ENCODE measurements at places on chromosomes 3 and 15.
A peak's percentile ranks its signal among the peaks of the same experiment; 100 is the strongest.

DNA sequence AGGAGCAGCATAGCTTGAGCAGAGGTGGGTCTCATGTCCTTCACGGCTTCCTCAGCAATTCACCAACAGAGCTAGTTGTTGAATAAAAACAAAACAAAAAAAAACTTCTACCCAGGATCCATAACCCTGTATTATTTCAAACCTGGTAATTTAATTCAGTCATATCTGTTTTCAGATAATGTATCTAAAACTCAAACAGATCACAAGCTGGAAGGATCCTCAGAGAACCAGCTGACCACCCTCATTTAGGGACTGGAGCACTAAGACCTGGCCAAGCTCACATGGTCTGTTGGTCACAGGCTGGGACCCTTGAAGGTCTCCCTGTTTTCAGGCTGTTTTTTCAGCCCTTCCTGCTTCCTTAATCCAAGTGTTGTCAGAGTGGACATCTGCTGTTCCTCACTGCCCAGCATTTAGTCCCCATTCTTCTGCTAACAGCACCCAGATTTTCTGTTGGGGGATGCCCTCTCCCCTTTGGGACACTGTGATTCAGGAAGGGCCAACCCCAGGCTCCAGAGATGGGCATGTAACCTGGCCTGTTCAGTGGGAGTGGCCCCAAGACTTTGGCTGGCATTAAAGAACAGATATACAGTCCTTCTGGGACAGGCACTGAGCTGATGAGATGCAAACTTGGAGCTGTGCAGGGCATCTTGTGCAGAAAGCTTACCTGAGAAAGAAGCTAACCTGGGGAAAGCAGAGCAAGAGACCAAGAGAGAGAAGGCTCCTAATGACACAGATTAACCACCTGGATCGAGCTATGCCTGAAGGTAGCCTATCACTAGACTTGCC, 78.8 kb upstream of the SPATA12 start:
- no peak for DNase-seq

DNA sequence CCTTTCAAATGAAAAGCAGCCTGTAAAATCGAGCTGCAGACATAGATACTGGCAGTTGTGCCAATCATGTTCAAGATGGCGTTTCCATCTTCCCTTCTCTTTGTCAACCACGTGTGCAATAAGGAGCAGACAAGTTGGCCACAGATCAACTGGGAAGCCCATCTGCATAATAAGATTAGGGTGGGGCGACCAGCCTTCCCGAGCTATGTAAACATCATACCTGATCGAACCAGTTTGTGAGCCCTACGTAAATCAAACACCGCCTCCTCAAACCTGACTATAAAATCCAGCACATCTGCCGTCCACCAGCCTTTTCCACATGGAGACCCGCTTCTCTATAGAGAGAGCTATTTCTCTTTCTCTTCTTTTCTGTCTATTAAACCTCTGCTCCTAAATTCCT, 37.2 kb downstream of the TRIM42 start:
- no peak for DNase-seq

DNA sequence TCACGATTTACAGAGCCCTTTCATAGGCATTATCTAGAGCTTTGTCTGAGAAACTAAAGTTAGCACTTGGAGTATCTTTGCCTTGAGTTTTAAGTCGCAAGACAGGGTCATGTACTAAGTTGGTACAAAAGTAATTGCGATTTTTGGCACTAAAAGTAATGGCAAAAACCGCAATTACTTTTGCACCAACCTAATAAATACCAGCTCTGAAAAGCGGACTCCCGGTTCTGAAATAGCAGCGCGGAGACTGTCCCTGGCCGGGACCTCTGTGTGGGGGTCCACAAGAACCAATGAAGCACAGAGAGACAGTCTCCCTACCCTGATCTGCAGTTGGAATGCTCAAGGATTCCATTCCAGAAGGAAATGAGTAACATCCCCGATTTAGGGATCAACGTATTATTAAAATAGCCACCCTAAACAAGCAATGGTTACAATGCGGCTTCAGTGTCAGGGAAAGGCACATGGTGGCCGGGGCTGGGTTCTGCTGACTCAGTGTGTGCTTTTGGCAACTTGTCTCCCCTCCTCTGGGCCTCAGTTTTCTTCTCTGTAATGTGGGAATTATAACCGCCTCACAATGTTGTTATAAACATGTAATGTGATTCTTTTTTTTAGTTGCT, 150.3 kb upstream of the MCTP2 start:
- DNase-seq, result no peak

GRCh38 chr3:160661660-160662059, 15.3 kb upstream of the ARL14 start:
- DNase-seq, result no peak

DNA sequence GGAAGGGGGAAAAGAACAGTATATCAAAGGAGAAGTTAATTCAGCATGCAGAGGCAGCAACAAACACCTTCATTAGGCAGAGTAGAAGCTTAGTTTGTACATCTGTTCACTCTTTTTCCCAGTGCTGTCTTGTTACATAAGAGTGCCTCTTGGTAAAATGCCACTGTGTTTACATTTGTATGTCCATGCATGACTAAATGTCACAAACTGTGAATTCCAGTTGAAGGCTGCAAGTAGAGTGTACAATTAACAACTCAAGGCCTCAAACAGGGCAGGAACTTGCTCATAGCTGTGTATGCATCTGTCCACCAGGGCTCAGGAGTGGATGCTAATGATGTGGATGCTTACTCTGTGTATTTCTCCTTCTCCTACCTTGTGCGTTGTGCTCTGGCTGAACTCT, 214.2 kb upstream of the TPM1 start:
- no peak for DNase-seq

DNA sequence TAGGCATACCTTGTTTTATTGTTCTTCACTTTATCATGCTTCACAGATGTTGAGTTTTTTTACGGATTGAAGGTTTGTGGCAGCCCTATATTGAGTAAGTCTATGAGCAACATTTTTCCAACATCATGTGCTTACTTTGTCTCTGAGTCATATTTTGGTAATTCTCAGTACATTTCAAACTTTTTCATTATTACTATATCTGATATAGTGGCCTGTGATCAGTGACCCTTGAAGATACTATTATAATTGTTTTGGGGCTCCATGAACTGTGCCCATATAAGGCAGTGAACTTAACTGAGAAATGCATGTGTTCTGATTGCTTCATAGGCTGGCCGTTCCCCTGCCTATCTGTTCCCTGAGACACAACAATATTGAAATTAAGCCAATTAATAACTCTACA, 42.8 kb upstream of the NSMCE3 start:
- DNase-seq, result no peak

DNA sequence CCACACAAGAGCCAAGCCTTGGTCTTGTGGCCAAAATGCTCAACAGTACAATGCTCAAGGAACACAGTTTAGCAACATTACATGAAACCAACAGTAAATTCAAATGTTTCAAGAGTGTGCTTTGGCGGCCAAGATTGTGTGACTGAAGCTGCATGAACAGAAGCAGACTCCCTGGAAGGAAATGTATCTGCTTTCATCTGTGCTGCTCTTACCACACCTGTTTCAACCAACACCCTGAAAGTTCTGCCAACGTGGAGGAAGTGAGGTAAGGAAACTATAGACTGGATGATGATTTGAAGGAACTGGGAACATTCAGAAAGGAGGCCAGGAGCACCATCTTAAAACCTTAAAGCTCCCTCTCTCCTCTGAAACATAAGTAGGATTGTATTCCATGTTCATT, 55.7 kb downstream of the MB21D2 start:
- DNase-seq, result no peak

- no peak for DNase-seq
These were observed 138.7 kb downstream of the PEX5L start for GRCh38 chr3:179898024-179898423.

DNA sequence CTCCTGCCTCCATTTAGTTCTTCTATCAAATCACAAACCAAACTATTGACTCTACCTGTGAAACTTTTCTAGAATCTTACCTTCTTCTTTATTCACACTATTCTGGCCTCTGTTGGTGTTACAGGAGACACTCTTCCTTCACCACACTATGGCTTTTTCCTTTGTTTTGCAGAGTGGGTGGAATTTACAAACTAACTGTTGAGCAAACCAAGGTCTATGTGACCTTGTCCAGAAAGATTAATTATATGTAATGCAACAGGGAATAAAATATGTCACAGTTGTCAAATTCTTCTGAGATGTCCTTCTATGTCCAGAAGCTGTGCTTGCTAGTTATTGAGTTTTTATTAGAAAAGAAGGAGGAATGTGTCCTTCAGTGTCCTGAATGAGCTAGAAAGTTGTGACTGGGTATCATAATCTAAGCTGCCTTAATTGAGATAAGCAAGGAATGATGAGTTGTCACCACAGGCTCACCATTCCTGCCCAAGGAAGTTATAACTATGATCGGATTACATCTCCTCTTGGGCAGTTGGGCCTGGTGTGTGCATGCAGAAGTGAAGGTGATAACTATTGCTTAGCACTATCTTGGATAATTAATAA, 21.7 kb downstream of the ARL14 start:
- no peak for DNase-seq

- no peak for DNase-seq
These were observed 40.4 kb downstream of the BHLHE40 start for GRCh38 chr3:5019411-5020241.

DNA sequence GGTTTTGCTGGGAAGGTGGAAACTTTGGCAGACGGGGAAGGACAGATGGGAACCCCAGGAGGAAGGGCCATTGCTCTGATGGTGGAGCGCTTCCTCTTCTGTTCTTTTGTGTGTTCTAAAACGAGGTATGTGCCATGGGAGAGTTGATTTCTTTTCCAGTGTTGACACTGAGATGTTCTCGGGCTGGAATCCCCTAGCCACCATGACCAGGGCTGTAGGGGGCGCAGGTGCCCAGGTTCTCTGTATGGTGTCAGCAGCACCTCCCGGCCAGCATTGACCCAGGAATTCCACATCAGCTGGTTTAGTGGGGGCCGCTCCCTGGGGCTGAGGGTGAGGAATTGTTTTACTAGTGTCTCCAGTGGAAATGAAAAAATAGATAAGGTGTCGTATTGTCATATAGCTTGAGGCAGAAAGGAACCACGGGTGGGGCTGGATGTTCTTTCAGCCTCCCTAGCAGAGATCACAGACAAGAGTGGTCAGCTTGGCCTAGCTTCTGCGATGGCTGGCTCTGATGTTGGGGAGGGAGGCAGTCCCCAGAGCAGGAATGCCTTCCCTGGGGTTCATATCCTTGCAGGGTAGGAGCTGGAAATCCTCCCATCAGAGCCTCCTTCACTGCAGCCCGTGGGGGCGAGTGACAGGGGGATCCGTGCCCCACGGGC, 34.2 kb upstream of the ACAD9 start:
- DNase-seq, result no peak

DNA sequence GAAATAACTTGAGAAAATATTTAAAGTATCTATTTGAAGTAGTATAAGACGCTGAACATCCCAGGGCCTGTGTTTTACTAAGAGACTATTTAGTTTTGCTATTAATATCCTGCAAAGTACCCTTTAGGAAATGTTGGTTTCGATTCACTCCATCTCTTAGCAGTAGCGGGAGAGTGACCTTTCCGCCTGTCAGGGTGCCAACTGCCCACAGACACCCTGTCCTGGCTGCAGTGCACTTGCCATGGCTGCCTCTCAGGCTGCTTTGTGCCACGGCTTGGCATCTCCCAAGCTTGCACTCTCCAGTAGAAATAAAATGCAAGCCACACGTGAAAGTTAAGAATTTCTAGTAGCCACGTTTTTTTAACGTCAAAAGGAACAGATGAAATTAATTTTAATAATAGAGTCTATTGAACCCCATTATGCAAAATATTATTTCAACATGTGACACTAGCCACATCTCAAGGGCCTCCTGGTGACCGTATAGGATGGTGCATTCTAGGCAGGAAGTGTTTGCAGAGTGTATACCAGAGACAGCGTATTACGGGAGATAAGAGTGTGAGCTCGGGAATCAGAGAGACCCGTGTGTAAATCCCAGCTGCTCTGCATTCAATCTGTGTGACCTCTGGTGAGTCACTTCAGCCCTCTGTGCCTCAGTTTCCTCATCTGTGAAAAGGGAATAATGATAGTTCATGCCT, 19.8 kb downstream of the ADAMTS9 start:
- peak; percentile 75 for DNase-seq

DNA sequence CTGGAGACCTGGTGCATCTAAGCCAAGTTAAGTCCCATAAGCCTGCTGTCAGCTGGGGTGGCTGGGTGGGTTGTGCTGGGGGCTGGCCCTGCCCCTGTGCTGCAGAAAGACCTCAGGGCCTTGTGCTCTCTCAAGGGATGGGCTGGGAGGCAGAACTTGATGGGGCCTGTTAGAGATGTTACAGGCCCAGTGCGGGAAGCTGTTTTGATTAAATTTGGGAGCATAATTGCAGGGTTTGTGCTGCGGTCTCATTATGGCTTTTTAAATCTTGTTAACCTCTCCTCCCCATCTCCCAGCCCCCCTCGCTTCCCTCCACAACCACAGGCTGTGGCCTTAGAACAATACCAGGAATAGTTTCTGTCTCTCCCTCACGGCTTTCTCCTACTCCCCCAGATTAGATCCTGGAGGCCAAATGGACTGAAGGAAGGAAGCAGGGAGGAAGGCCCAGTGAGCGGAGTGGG, 87.6 kb upstream of the TLE3 start:
- no peak for DNase-seq

DNA sequence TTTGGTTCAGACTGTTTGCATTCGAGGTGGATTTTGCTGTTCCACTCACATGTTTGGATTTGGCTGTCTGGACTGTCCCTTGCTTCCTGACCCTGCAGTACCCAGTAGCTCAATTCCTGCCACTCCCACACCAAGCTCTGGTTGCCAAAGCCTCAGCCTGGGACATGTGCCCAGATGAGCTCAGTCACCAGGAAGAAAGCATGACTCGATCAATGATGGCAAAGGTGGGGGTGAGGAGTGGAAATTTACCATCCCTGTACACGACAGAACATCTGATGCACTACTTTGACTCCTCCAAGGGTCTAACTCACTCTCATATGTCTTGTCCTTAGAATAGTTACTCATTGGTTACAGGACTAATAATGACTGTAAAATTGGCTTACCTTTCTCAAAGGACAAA, 45.2 kb downstream of the ZNF385D start:
- DNase-seq, result peak; percentile 59

GRCh38 chr3:94004301-94004910, 24.0 kb downstream of the STX19 start:
- DNase-seq, result no peak

GRCh38 chr3:21390856-21391255, 360.2 kb downstream of the ZNF385D start:
- no peak for DNase-seq

DNA sequence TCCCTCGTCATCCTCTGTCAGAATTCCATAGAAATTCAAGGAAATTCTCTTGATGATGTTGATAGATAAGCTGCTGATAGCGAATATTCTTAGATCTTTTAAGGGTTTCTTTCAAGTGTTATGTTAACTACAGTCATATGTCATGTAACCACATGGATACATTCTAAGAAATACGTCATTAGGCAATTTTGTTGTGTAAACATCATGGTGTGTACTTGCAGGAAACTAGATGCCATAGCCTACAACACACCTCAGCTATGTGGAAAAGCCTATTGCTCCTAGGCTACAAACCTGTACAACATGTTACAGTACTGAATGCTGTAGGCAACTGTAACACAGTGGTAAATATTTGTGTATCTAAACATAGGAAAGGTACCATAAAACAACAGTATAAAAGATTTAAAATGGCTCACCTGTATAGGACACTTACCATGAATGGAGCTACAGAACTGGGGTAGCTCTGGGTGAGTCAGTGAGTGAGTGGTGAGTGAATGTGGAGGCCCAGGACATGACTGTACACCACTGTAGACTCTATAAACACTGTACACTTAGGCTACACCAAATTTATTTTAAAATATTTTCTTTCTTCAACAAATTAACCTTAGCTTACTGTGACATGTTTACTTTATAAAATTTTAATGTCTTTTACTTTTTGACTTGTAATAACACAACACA, 34.6 kb downstream of the GLDN start:
- DNase-seq, result no peak
